Hematopoietic multipotent progenitor cell (in vitro differentiated cells): ENCODE measurements at places on chromosomes 16 and 17. TPM values are rescaled to one million over a fixed set of nuclear protein-coding genes. Genes with fewer than 3 reads are reported as not detected.

DRC3 gene
- 1.3 TPM for total RNA-seq

CD300A gene
- total RNA-seq = 52.0 TPM

DUSP3 gene
- 78.6 TPM for total RNA-seq

ABCC11 gene
- under 0.01 TPM for total RNA-seq

DNA sequence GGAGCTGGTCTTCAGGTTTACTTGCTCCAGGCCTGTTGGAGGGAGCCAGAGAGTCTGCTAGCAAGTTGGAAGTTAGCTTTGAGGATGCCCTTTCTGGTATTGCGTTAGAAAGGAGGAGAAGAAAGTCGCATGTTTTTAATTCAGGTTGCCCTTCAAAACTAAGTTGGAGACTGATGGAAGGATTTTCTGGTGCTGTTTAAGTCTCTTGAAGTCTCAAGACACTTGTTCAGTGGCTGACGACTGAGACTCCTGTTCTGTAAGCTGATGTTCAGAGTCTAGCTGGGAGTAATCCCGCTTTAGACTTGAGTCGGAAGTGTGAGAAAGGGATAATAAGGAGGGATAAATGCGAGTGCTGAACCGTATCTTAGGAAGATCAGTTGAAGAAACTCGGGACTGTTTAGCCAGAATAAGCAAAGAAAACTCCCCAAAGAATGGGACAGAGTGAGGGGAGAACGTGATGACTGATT, 740 bp downstream of the AATF start:
- no peak for DNase-seq

GRCh38 chr17:62821189-62822079, 13.3 kb upstream of the MARCHF10 start:
- no peak for DNase-seq

DNA sequence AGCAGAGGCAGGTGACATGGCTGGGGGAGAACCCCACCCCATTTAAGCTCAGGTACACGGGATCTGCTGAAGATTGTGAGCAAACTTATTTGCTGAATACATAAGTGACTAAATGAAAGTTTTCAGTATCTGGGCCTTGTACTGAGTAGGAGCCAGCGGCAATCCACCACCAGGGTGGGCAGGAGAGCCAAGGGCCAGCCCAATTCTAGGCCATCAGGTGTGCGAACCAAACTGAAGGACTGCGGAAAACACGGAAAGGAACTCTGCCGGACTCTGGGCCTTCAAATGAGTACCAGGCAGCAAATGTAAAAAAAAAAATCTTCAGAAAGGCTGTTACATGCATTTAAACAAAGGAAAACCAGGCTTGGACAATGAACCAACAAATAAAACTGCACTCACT, 19.7 kb downstream of the ARHGAP17 start:
- DNase-seq = no peak

- no peak for DNase-seq
Observed at GRCh38 chr17:82497483-82498405, 21.8 kb upstream of the FOXK2 start.

DNA sequence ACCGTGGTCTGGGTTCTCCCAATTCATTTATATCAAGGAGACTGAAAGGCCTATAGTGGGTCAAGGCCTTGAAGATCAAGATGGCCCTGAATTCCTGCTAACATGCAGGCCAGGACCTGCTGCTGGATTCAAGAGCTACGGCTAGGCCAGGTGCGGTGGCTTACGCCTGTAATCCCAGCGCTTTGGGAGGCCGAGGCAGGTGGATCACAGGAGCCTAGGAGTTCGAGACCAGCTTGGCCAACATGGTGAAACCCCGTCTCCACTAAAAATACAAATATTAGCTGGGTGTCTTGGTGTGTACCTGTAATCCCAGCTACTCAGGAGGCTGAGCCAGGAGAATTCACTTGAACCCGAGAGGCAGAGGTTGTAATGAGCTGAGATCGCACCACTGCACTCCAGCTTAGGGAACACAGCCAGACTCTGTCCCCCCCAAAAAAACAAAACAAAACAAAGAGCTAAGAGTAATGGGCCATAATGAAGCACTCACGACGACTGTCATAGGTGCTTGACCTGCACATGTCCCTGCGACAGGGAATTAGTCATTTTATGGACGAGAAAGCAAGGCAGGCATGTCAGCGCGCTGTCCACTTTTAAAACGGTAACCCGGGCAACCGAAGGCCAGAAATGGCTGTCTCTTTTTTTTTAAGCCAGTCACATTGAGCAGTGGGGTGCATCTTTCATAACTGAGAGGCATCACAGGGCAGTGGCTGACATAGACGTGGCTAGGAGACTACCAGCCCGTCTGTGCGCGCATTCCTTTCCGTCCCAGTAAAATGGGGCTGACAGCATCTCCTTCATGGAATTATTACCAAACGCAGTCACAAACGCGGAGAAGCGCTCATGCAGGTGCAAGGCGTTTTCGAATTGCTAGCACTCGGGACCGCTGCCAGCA, 1.0 kb upstream of the FBRS start:
- no peak for DNase-seq

DNA sequence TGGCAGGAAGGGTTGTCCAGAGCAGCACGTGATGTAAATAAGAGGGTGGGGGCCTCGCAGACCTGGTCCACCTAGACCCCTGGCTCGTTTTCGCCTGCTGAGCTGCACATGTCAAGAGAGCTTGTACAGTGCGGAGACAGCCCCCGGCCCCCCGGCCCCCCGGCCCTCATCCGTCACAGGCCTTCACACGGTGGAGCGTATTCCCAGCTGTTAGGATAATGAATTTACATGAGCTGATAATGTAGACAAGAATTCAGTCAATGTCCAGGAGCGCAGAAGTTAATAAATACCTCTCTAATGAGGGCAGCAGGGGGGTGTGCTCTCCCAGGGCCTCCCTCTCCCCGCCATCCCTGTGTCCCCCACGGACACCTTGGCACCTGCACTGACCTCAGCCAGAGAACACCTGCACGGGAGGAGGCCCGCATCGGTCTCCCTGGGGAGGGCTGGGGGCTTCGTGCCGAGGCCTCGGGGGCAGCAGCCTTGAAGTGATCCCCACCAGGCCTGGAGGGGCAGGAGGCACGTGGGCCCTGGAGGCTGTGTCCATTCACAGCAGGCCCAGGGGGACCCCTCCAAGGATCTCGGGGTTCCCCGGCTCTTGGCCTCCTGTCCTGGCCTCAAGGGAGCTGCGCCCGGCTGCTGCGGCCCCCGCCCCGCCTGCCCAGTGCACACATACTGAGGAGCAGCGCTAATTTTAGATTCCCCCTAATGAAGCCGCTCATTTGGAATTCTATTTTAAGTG, 14.6 kb downstream of the GSE1 start:
- no peak for DNase-seq

DNA sequence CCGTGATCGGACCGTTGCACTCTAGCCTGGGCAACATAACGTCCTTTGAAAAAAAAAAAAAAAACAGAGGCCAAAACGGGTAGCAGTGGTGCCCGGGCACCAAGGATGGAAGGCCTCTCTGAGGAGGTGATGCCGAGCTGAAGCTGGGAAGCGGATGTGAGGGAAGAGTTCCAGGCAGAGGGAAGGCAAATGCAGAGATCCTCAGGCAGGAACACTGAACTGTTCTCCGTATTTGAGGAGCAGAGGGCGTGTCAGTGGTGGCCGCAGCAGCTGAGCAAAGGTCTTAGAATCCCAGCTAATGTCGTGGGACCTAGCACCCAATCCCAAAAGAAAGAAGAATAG, 656 bp upstream of the KCTD13 start:
- no peak for DNase-seq

- no peak for DNase-seq
Observed at GRCh38 chr16:25148568-25149215, 37.1 kb downstream of the LCMT1 start.
